Mesendoderm (in vitro differentiated cells): ENCODE measurements at places on chromosomes 2 and 18.

DNA sequence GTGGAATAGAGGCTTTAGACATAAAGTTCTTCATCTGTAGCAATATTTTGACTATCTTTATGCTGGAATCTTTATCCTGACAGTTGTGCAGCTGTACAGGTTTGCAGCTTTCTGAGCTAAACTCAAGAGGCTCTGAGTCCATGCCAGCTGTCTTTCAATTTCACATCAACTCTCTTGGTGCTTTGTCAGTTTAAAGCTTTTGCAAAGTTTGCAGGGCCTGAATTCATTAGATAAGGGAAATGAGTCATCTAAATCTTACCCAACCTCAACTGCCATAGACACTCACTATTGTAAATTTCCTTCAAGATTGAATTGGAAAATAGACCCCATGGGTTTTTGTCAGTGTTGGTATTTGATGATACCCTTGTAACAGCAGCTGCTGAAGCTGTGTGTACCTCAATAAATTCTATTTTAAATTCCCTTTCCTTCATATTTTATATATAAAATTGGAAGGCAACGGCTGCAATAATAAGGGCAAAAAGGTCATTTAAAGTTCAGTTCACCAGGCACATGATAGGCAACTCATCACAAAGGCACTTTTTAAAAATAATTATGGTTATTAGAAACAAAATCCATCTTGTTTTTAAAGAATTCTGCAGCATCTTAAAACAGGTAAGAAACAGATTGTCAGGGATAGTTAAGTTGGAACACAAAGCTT is 169.9 kb upstream of the SLC39A10 start:
- no peak overlapping the region for H3K4me3 ChIP-seq
- no peaks in the 10 kb centered on the region for H3K36me3 ChIP-seq
- no peaks in the 10 kb centered on the region for H3K4me1 ChIP-seq
- H3K27ac ChIP-seq, result no peak overlapping the region

GRCh38 chr2:198456418-198456817 is 652.0 kb downstream of the PLCL1 start:
- no peaks in the 10 kb centered on the region for H3K4me1 ChIP-seq
- H3K27me3 ChIP-seq, result no peaks in the 10 kb centered on the region
- no peak overlapping the region for H3K4me3 ChIP-seq
- no peak overlapping the region for H3K27ac ChIP-seq

DNA sequence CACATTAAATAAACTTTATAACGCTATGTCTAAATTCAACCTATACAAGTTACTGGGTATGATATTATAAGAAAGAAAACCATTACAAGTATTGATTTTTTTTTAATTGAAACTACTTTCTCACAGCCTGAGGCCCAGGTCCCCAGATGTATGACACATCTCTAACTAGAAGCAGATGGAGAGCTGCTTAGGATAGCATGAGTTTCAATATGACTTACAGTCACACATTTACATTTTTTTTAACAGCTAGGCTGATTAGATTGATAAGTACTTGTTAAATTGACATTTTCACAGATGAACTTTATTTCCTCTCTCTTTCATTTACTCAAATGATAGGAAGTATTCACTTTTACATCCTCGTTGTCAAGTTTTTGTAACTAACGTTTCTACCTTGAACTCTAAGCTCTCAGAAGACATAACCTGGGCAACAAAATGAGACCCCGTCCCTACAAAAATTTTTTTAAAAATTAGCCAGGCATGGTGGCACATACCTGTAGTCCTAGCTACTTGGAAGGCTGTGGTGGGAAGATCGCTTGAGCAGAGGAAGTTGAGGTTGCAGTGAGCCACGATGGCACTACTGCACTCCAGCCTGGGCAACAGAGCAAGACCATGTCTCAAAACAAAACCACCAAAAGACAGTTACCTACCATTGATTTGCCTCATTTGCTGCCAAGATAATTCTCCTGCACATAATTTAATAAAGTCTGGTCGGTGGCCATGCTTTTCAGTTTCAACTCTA is 52.4 kb downstream of the STK39 start:
- H3K4me3 ChIP-seq, result no peak overlapping the region
- no peaks in the 10 kb centered on the region for H3K36me3 ChIP-seq
- H3K27ac ChIP-seq, result no peak overlapping the region
- peaks cover 4% of the 10 kb centered on the region for H3K4me1 ChIP-seq
- no peaks in the 10 kb centered on the region for H3K27me3 ChIP-seq
- DNase-seq, result no peak

- no peaks in the 10 kb centered on the region for H3K27me3 ChIP-seq
- H3K4me3 ChIP-seq, result no peak overlapping the region
- H3K27ac ChIP-seq, result no peak overlapping the region
- DNase-seq, result no peak
These were observed 257.7 kb upstream of the AGAP1 start for GRCh38 chr2:235235977-235236767.

- no peaks in the 10 kb centered on the region for H3K4me1 ChIP-seq
- H3K36me3 ChIP-seq, result no peaks in the 10 kb centered on the region
- no peaks in the 10 kb centered on the region for H3K27me3 ChIP-seq
- H3K4me3 ChIP-seq, result no peak overlapping the region
- no peak overlapping the region for H3K27ac ChIP-seq
These were observed 108.4 kb upstream of the RMDN2 start for GRCh38 chr2:37816686-37817085.

DNA sequence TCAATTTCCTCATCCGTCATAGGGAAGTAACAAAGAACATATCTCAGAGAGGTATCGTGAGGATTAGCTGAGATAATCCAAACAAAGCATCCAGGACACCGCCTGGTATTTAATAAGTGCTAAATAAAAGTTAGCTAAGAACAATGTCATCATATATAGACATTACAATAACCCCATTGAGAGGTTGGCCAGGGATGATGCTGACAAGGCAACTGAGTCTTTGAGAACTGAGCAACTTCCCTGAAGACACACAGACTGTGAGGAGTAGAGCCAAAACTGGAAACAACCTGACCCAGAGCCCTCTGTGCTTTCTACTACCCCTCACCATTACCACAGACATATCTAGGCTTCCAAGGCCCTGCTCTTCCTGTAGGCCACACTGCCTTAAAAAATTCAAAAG is 1.6 kb upstream of the DCTN1 start:
- peaks cover 2% of the 10 kb centered on the region for H3K36me3 ChIP-seq
- no peak overlapping the region for H3K27ac ChIP-seq
- H3K27me3 ChIP-seq, result no peaks in the 10 kb centered on the region
- no peak for DNase-seq
- no peak overlapping the region for H3K4me3 ChIP-seq

GRCh38 chr18:59954755-59955156 is 55.0 kb downstream of the PMAIP1 start:
- H3K27ac ChIP-seq, result no peak overlapping the region
- no peak overlapping the region for H3K4me3 ChIP-seq
- no peak for DNase-seq
- no peaks in the 10 kb centered on the region for H3K36me3 ChIP-seq

GRCh38 chr2:134073023-134073422 is 180.8 kb upstream of the MGAT5 start:
- H3K27me3 ChIP-seq, result no peaks in the 10 kb centered on the region
- H3K36me3 ChIP-seq, result no peaks in the 10 kb centered on the region
- H3K27ac ChIP-seq, result no peak overlapping the region
- H3K4me3 ChIP-seq, result no peak overlapping the region
- no peaks in the 10 kb centered on the region for H3K4me1 ChIP-seq

- no peak overlapping the region for H3K27ac ChIP-seq
- no peak for DNase-seq
- H3K4me3 ChIP-seq, result no peak overlapping the region
- H3K36me3 ChIP-seq, result no peaks in the 10 kb centered on the region
- no peaks in the 10 kb centered on the region for H3K27me3 ChIP-seq
These were observed 23.2 kb downstream of the IL1B start for GRCh38 chr2:112813280-112813966.

GRCh38 chr2:76498360-76498759 is 787.6 kb upstream of the GCFC2 start:
- no peak overlapping the region for H3K4me3 ChIP-seq
- DNase-seq, result no peak
- no peaks in the 10 kb centered on the region for H3K27me3 ChIP-seq
- H3K4me1 ChIP-seq, result no peaks in the 10 kb centered on the region

DNA sequence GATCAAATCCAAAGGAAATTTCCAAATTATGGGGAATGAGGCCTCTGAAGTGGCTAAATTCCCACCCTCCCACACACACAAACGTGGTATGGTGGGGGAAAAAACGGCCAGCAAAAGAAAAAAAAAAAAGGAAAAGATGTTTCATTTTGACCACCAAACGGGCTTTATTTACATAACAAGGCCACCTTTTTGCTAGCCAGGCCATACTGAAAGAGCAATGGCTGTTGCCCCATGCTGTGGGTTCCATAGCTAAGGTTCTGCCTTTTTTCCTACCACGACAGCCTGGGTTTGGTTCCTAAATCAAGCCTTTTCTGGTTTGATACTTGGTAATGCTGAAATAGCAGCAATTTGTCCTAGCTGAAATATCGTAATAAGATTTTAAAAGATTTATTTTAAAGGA is 14.0 kb upstream of the IL1B start:
- DNase-seq, result no peak
- no peak overlapping the region for H3K4me3 ChIP-seq
- no peaks in the 10 kb centered on the region for H3K36me3 ChIP-seq
- H3K4me1 ChIP-seq, result peaks cover 8% of the 10 kb centered on the region

- H3K4me1 ChIP-seq, result no peaks in the 10 kb centered on the region
- peak; percentile 66 for DNase-seq
- no peak overlapping the region for H3K27ac ChIP-seq
- H3K36me3 ChIP-seq, result no peaks in the 10 kb centered on the region
- H3K4me3 ChIP-seq, result no peak overlapping the region
These were observed 2.4 kb downstream of the SCYGR8 start for GRCh38 chr2:227748079-227748478.

GRCh38 chr2:47897883-47898731 is 8.2 kb downstream of the FBXO11 start:
- no peak for DNase-seq
- H3K36me3 ChIP-seq, result no peaks in the 10 kb centered on the region
- H3K27me3 ChIP-seq, result no peaks in the 10 kb centered on the region
- no peak overlapping the region for H3K27ac ChIP-seq
- no peak overlapping the region for H3K4me3 ChIP-seq

GRCh38 chr18:47689371-47689770 is 241.1 kb downstream of the SMAD2 start:
- no peaks in the 10 kb centered on the region for H3K36me3 ChIP-seq
- H3K4me1 ChIP-seq, result no peaks in the 10 kb centered on the region
- no peaks in the 10 kb centered on the region for H3K27me3 ChIP-seq
- H3K27ac ChIP-seq, result no peak overlapping the region

GRCh38 chr18:59189746-59190145 is 30.2 kb upstream of the GRP start:
- no peak overlapping the region for H3K4me3 ChIP-seq
- H3K27me3 ChIP-seq, result no peaks in the 10 kb centered on the region
- DNase-seq, result no peak
- H3K27ac ChIP-seq, result no peak overlapping the region
- H3K4me1 ChIP-seq, result no peaks in the 10 kb centered on the region

GRCh38 chr18:48550101-48550729 is 11.4 kb downstream of the CTIF start:
- no peaks in the 10 kb centered on the region for H3K27me3 ChIP-seq
- DNase-seq, result no peak
- no peaks in the 10 kb centered on the region for H3K36me3 ChIP-seq
- H3K4me3 ChIP-seq, result no peak overlapping the region

DNA sequence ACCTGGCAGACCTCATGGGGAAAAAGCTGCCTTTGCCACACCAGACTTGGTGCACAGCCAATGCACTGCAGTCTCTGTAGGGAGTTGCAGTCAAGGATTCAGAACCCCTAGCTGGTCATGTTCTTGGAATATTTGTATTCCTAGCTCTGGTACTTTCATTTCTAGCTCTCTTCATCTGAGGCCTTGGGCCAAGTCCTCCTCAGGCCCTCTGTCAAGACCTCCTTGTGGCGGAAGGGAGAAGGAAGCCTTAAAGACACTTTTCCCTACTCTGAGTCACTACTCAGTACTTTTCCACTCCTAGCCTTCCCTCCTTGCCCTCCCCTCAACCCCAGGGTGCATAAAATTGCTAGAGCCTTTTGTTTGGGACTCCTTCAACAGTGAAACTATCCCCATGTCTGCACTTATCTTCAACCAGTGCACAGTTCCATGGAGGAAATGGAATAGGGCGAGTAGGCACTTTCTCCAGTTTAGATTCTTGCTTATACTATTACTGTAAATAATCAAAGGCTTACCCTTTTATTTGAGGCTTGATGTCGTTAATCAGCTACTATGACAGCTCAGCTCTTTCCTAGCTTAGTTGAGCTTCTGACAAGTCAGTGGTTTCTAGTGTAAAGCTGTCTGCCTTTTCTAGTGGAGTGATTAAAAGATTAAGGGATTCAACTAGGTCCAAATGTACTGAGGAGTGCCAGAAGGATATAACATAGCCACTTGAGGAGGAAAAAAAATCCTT is 15.8 kb downstream of the M1AP start:
- peak; percentile 93 for DNase-seq
- peak overlapping the region; percentile 47 for H3K27ac ChIP-seq
- H3K36me3 ChIP-seq, result no peaks in the 10 kb centered on the region
- no peaks in the 10 kb centered on the region for H3K27me3 ChIP-seq
- no peak overlapping the region for H3K4me3 ChIP-seq

DNA sequence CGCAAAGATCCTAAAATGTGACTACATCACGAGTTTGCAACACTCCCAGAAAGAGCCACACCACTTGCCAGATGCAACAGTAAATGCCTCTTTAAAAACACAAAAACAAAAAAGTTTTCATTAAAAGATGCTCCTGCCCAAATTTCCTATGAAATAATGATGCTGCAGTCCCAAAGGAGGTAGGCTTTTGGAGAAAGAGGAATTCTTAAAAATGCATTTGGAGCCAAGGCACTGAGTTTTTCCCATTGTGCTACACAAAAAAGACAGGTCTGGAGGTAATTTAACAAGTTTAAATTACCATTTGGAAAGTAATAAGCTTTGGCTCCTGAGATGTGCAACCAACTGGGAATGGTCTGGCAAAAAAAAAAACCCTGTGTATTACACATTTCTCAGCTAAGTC is 145.0 kb downstream of the PID1 start:
- no peaks in the 10 kb centered on the region for H3K4me1 ChIP-seq
- no peak overlapping the region for H3K4me3 ChIP-seq
- DNase-seq, result no peak
- no peaks in the 10 kb centered on the region for H3K36me3 ChIP-seq

DNA sequence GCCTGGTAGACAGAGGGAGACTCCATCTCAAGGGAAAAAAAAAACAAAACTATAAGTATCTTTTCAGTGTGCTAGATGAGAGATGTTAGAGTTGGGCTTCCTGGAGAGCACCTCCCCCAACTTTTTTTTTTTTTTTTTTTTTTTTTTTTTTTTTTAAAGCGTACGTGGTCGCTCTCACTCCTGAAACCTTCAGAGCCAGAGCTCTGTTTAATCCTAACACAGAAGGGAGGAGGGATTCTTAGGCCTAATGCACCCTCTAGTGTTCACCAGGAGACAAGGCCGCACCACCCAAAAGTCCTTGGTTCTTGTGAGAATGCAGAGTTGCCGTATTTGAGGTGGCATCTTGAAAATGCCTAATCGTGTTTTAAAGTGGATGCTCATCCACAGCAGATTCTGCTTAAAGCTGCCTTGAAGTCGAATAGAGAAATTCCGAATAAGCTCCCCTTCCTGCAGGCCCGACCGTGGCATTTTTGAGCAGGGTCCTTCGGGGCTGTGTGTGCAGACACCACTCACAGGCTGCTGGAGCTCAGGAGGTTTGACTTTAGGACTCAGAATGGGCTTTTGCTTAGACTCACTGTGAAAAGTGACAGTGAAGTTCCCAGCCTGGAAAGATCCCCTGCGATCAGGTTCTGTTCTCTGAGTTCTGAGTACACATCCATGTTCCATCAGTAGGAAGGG is 252.6 kb downstream of the AGAP1 start:
- H3K27ac ChIP-seq, result no peak overlapping the region
- H3K4me3 ChIP-seq, result no peak overlapping the region
- H3K4me1 ChIP-seq, result no peaks in the 10 kb centered on the region
- H3K36me3 ChIP-seq, result no peaks in the 10 kb centered on the region

GRCh38 chr18:73670039-73670438 is 477.6 kb downstream of the FBXO15 start:
- no peak for DNase-seq
- H3K4me1 ChIP-seq, result no peaks in the 10 kb centered on the region
- no peaks in the 10 kb centered on the region for H3K27me3 ChIP-seq
- no peak overlapping the region for H3K4me3 ChIP-seq
- H3K27ac ChIP-seq, result no peak overlapping the region
- H3K36me3 ChIP-seq, result no peaks in the 10 kb centered on the region
